ENCODE measurements at places on chromosomes 2 and 18. TPM values are rescaled to one million over a fixed set of nuclear protein-coding genes. Genes with fewer than 3 reads are reported as not detected.

DNA sequence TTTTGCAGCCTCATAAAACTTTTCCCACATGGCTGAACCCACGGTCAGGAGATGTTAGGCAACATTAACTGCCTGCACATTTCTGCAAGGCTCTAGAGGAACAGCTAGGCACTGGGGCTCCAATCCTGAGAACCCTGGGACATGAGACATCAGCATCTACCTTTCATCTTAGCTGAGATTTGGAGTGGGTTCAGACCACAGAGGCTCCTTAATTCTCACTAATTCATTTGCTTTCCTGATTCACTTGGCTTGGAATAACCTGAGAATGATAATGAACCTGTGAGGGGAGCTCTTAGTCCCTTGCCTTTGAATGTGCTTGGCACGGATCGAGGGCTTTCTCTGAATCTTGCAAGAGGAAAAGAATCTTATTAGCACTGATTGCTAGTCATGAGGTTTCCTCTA is 266.2 kb downstream of the FIGN start:
- no peak for DNase-seq

DNA sequence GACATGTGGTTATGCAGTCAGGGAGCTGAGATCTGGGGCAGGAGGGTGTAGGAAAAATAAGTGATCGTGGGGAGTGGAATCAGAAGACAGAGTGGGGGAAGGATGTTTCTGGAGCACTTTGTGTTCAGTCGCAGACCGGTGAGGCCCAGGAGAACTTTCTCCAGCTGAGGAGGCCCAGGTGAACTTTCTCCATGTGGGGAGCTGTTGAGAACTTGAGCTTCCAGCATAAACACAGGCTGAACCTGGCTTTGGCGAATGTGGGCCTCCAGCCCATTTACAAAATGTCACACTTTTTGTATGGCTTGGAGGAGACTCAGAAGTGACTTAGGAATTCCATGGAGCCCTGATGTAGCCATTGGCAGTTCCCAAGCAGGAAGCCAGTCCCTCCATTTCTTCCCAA is 108.5 kb downstream of the VAPA start:
- no peak for DNase-seq

- DNase-seq: no peak
Measured at GRCh38 chr2:164903951-164904350, 51.4 kb downstream of the SLC38A11 start.

Gene UGT1A10
- total RNA-seq: 140 TPM

Gene ABCB6
- total RNA-seq: 39.9 TPM

Gene TLX2
- total RNA-seq: not detected

Measured in HT-29 (cell line).